ENCODE measurements at places on chromosomes 7 and 10.

DNA sequence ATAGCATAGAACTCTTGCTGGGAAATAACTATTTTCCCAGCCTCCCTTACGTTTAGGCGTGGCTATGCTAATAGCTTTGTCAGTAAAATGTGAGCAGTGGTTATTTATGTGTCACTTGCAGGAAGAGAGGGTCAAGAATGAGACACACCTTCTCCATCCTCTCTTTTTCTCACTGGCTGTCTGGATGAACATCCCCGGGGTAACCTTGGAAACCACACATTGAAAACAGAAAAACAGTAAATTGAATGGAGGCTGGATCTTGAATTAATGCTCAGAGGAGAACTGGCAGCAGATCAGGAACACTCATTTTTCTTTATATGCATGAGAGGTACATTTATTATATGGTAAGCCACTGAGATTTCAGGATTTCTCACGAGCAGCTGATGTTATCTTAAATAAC is 127.6 kb downstream of the DNAJB9 start:
- DNase-seq: no peak

- DNase-seq: no peak
Observed at GRCh38 chr7:88669913-88670312, 89.6 kb upstream of the ZNF804B start.

DNA sequence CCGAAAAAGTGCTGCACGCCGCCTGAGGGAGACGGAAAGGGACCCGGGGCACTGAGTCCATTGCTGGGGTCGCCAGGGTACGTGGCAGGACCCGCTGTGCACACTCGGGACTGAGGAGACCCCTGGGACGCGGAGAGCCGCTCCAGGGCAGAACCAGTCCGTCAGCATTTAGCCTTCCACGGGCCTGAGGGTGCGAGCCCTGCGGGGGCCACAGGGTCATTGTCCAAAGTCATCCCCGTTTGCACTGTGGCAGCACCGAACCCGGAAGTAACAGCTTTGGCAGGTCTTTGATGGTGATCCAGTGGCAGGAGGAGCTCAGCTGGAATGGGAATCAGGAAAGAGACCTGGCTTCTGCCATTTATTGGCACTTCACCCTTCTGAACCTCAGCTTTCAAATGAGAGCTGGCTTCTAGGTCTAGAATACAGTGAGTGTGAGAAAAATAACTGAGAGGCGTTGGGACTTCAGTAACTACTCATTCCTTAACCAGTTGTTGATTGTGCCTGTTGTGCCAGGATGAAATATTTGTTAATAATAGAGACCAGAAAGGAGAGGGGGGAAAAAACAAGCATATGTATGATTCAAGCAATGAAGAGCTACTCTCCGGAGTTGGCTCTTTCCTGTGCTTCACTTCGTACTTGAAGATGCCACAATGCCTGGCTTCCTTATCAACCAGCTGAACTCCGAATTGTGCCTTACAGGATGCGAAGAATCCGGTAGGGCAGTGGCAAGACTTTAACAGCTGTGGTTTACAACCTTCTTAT is 811 bp upstream of the ARHGAP12 start:
- peak; percentile 27 for DNase-seq

- no peak for DNase-seq
Observed at GRCh38 chr7:33910756-33911155, 5.4 kb downstream of the BMPER start.

- DNase-seq: peak; percentile 50
Observed at GRCh38 chr7:33903791-33904680, 1.3 kb upstream of the BMPER start.

GRCh38 chr7:29146057-29146706 is at the start of gene CPVL:
Gene CPVL (minus strand): TSS chr7:29146537. CDS start chr7:29121061, 25,476 bp downstream.
- DNase-seq: peak; percentile 65

GRCh38 chr10:6579183-6579903 is 733 bp downstream of the PRKCQ start:
- no peak for DNase-seq

- no peak for DNase-seq
Observed at GRCh38 chr7:148699782-148700629, 1.3 kb downstream of the CUL1 start.

- DNase-seq: no peak
Observed at GRCh38 chr7:152751449-152752141, 8.0 kb upstream of the ACTR3B start.

- DNase-seq: no peak
Observed at GRCh38 chr7:123439191-123439590, 95.2 kb downstream of the IQUB start.
